ENCODE measurements at places on chromosomes 12 and 14. TPM values are rescaled to one million over a fixed set of nuclear protein-coding genes. Genes with fewer than 3 reads are reported as not detected.

AMIGO2 gene
- 12.0 TPM for polyA plus RNA-seq

TRHDE gene
- 0.13 TPM for polyA plus RNA-seq

MEG3 gene
- 21.4 TPM for polyA plus RNA-seq

KCNA5 gene
- polyA plus RNA-seq, result 13.4 TPM

AVPR1A gene
- 0.38 TPM for polyA plus RNA-seq

GRIP1 gene
- 1.6 TPM for polyA plus RNA-seq

STAC3 gene
- polyA plus RNA-seq, result 5.0 TPM

NEMF gene
- polyA plus RNA-seq, result 34.6 TPM

MDM1 gene
- polyA plus RNA-seq, result 19.6 TPM

NINJ2 gene
- polyA plus RNA-seq, result 0.95 TPM

PPP4R4 gene
- 0.08 TPM for polyA plus RNA-seq

ESR2 gene
- polyA plus RNA-seq, result not detected

FAM90A1 gene
- not detected for polyA plus RNA-seq

C12orf76 gene
- polyA plus RNA-seq, result 18.4 TPM

SPRING1 gene
- polyA plus RNA-seq, result 13.9 TPM

IFNG gene
- polyA plus RNA-seq, result not detected

MANSC4 gene
- polyA plus RNA-seq, result 0.49 TPM

GSC gene
- not detected for polyA plus RNA-seq

CCDC198 gene
- not detected for polyA plus RNA-seq

GSG1 gene
- not detected for polyA plus RNA-seq

CLEC6A gene
- not detected for polyA plus RNA-seq

SYT1 gene
- not detected for polyA plus RNA-seq

PZP gene
- not detected for polyA plus RNA-seq

SPIC gene
- polyA plus RNA-seq, result not detected

PPP1R3E gene
- 13.3 TPM for polyA plus RNA-seq

CRIP1 gene
- polyA plus RNA-seq, result 1,123 TPM

TAS2R30 gene
- polyA plus RNA-seq, result not detected

LPAR5 gene
- polyA plus RNA-seq, result 0.88 TPM

ZNF891 gene
- polyA plus RNA-seq, result 0.50 TPM

PLEKHD1 gene
- 0.13 TPM for polyA plus RNA-seq

NTF3 gene
- 12.7 TPM for polyA plus RNA-seq

KRT77 gene
- polyA plus RNA-seq, result not detected

TMCC3 gene
- polyA plus RNA-seq, result 9.5 TPM

ENDOU gene
- 0.74 TPM for polyA plus RNA-seq

IKZF4 gene
- 1.8 TPM for polyA plus RNA-seq

BDKRB1 gene
- polyA plus RNA-seq, result 0.18 TPM
